ENCODE measurements at places on chromosomes 12 and 14.

DNA sequence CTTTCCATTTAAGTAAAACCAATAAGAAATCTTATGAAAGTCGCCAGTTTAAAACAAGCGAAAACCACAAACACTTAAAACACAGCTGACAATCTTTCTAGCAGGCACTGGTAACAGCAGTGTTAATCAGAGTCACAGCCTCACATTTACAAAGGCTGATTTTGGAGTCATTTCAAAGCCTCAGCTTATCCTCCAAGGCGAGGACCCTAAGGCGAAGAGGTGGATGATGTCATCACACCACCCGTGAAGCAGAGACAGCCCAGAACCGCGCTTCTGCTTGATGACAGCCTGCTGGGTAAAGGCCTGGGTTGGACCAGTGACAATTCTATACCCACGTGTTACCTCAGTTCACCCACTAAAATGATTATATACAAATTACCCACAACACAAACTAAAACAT is 10.1 kb downstream of the GOLGA3 start:
- DNase-seq: no peak

GRCh38 chr12:96170762-96171161 is 23.4 kb upstream of the ELK3 start:
- DNase-seq: no peak

- no peak for DNase-seq
Observed at GRCh38 chr14:99512571-99513182, 31.5 kb downstream of the CCNK start.

GRCh38 chr14:105397350-105397931 is 897 bp upstream of the TEX22 start:
- no peak for DNase-seq

DNA sequence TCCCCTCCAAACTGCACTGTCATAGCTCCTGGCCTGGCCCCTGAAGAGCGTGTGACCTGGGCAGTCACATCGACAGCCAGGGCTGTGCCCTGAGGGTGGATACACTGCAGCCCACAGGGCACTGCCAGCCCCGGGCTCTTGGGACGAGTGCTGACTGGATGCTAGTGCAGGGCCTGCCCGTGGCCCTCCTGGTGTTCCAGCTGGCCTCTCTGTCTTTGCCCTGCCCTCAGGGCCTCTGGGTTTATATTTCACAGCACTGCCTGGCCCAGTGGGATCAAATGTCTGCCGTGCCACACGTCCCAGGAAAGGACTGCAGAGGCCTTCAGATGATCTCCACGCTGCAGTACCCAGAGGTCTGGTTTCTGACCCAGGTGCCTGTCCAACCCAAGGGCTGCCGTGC is 10.1 kb upstream of the CCDC197 start:
- no peak for DNase-seq

DNA sequence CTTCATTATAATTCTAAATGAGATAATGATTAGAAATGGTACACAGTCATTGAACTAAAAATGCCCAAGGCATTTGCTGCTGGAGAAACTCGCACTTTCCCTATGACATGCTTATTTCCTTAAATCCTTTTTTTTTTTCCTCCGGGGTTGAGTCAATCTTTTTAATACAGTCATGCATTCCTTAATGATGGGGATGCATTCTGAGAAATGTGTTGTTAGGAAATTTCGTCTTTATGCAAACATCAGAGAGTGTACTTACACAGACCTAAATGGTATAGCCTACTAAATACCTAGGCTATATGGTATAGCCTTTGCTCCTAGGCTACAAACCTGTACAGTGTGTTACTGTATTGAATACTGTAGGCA is 29.8 kb upstream of the DACT1 start:
- no peak for DNase-seq

- DNase-seq: peak; percentile 69
Observed at GRCh38 chr12:51980051-51980808, 26.5 kb upstream of the TAMALIN start.

DNA sequence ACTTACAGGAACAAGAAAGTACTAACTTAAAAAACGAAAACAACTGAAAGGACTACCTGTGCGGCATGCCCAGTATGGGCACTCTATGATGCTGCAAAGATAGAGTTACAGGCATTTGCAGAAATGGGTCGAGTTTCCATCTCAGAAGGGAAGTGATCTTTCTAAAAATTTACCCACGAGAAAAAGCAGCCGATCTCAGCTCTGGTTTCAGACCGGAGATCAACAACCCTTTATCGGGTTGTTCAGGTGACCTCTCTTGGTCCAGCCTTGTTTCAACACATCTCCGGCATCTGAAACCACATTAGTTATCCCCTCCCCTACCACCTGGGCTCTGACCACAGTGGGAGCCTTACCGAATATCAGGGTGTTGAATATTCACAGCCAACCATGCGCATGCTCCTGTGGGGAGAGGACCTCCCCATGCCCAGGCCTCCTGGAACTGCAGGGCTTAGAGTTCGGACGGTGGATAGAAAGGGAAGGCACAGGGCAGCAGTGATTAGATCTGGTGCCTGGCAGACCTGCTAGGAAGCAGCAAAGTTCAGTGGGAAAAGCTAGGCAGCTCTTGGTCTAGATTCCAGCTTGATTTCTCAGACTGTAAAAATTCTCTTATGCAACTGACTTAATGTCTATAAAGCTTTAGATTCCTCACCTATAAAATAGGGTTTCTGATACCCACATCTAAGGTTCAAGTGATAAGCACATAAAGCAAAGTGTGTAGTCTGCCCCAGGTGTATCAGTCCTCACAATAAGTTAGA is 906.0 kb downstream of the VRK1 start:
- peak; percentile 61 for DNase-seq

- DNase-seq: no peak
Observed at GRCh38 chr12:8058506-8058905, 7.7 kb downstream of the C3AR1 start.

DNA sequence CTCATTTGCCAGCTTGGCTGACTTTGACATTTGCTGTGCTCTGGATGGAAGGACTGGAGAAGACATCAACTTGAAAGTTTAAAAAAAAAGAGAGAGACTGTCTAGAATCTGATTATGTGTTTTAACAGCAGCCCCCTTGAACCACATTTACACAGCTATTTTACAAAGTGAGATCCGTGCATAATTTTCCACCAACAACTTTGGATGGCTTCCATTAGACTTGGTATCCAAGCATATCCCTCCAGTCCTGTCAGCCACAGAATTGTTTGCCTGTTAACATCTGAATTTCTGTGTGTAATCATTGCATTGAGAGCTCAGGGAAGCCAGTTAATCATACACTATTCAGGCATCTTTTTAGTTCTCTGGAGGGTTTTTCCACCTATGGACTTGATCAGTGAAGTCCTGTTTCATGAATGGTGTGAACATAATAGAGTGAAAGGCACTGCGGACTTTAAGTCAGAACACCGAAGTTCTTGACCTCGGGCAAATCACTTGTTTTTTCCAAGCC is 93.7 kb downstream of the SAMD4A start:
- no peak for DNase-seq

DNA sequence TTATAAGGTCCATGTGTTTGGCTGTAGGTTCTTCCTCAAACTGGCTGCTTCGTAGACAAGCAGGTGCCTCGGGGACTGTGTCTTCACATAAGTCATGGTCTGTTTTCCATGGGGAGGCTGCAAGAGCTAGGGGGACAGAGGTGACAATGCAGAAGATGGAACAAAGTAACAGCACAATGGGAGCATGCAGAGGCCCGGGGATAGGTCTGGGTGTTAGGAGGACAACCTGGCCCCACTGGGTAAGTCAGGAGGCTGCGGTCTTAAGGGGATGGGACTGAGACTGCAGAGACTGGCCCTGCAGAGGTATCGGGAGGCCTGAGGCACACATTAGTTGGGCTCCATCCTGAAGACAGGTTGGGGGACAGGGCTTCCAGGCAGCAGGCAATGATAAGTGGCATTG is 88.9 kb downstream of the NTF3 start:
- no peak for DNase-seq

GRCh38 chr14:45252366-45253069 is 484 bp downstream of the MIS18BP1 start:
- DNase-seq: peak; percentile 52

DNA sequence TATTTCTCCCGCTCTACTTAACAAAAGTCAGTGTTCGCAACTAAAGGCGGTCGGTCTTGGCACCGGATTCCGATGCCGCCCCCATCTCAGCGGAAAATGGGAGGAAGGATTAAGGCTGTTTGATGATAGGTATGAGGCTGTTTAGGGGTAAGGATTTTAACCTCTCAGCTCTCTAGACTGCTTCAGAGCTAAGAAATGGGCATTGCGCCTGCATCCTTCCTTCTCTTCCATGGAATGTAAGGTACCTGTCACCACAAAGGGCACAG is 1.4 kb downstream of the COCH start:
- DNase-seq: no peak

DNA sequence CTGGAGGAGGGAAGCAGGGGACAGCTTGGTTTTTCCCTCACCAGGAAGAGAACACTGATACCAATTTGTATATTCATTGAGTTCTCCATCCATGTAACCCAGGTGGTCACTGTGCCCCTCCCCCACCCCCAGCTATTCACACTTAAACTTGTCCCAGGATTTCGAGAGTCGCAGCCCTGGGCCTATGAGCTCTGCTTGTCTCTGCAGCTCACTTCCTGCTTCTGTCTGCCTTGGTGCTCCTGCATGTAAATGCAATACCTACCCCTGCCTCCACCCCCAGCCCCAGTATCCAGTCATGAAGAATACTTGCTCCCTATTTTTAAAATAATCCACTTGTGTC is 452.2 kb downstream of the BCL11B start:
- no peak for DNase-seq

- DNase-seq: no peak
Observed at GRCh38 chr12:38639625-38640024, 265.8 kb downstream of the CPNE8 start.
